SJCRH30 (cell line): ENCODE measurements at places on chromosomes 7 and 10. TPM values are rescaled to one million over a fixed set of nuclear protein-coding genes. Genes with fewer than 3 reads are reported as not detected.
A peak's percentile ranks its signal among the peaks of the same experiment; 100 is the strongest.

- no peak for DNase-seq
Observed at GRCh38 chr7:80705130-80705781, 66.8 kb downstream of the CD36 start.

NHLRC2 gene
- 22.1 and 28.6 TPM in 2 replicates for total RNA-seq

MEIG1 gene
- not detected in 2 replicates for total RNA-seq

- peak; percentile 36 for DNase-seq
Observed at GRCh38 chr10:63767138-63767801, 246.1 kb downstream of the REEP3 start.

DNA sequence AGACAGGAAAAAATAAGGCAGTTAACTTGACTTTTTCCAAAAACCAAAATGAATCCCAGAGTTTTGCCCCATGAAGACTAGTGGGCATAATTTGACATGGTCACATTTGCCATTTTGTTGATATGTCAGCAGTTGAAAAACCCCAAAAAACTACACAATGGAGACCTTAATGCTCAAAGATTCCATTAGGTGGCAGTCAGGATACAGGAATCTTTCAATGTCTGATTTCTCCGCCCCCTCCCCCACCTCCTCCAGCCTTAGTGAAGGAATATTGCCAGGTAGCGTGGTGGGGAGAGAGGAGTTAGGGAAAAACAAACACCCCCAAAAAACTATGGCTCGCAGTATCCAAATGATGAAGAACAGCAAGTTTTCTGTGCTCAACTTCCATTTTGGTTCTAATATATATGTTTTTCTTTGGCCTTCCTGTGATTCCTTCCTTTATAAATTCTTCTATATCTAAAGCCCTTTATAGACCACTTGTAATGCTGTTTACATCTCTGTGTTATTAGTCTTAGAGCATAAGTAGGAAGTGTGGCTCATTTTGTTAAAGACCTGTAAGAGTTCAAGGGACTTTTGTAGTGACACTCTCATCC, 6.7 kb upstream of the SMNDC1 start:
- DNase-seq: peak; percentile 55

- no peak for DNase-seq
Observed at GRCh38 chr7:155003092-155003375, at the start of gene PAXIP1. PAXIP1 (minus strand) TSS chr7:155003124; CDS start chr7:155002929, 195 bp downstream.

- DNase-seq: peak; percentile 95
Observed at GRCh38 chr10:79403441-79404230, 41.8 kb downstream of the ZCCHC24 start.

GRCh38 chr7:39894904-39895303, 55.2 kb upstream of the CDK13 start:
- DNase-seq: no peak

- no peak for DNase-seq
Observed at GRCh38 chr7:150401861-150402631, 22.9 kb downstream of the ZNF775 start.

RBM20 gene
- 11.1 and 12.4 TPM in 2 replicates for total RNA-seq

OR2A7 gene
- total RNA-seq: not detected in 2 replicates

GRCh38 chr10:90857635-90858460, at the start of gene HTR7:
HTR7 (minus strand) TSS chr10:90858039; CDS start chr10:90857671, 368 bp downstream.
- peak; percentile 32 for DNase-seq

CALD1 gene
- 102 and 113 TPM in 2 replicates for total RNA-seq

GRCh38 chr7:142556740-142557139, 192.5 kb upstream of the PRSS1 start:
- peak; percentile 60 for DNase-seq

SFRP4 gene
- total RNA-seq: 4.4 and 5.6 TPM in 2 replicates

DNA sequence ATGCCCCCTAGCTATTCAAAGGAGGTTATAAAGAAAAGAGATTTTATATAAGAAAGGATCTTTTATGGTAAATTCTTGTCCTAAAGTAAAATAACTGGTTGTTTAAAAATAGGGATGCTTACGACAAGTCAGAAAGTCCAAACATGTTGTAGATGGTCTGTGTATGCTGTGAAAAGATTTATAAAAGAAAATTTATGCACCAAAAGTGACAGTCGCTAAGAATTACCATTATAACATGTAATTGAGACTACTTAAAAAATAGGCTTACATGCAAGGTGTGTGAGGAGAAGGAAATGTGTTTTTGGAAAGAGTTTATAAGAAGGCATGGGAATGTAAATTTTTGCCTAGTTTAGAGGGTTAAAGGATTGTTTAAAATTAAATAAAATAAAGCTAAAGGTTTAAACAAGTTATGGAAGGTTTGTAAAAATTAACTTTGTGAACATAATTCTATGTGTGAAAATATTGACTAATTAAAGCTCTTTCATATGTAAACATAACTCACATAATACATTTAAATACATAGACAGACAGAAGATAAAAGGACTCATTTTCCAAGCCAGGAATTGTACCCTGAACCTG, 118.5 kb downstream of the LYZL1 start:
- no peak for DNase-seq

- DNase-seq: no peak
Observed at GRCh38 chr10:78513330-78513729, 479.7 kb downstream of the RPS24 start.

DNA sequence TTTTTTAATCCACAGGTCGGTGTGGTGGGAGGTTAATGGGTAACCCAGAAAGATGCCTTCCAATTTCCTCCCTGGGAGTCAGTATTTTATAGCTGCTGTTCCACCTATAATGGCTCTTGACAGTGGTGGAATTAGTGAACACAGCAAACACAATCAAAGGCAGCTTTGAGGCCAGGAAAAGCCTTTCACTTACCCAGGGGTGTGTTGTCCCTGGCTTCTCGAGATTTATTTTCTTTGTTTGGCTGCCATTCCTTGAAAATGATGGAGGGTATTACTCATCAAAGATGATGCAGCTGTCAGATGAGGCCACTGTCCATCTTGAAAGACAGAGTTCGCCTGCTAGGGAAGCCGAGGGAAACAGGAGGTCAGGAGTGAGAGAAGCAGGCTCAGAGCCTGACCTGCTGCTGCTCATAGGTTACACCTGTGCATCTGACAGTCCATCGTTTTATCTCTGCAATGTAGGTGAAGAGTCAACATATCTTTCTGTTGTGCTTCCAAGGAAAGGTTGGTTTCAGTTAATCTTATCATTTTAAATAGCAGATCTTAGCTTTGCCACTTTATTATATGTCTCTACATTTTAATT, 221.6 kb downstream of the XPNPEP1 start:
- no peak for DNase-seq

DNA sequence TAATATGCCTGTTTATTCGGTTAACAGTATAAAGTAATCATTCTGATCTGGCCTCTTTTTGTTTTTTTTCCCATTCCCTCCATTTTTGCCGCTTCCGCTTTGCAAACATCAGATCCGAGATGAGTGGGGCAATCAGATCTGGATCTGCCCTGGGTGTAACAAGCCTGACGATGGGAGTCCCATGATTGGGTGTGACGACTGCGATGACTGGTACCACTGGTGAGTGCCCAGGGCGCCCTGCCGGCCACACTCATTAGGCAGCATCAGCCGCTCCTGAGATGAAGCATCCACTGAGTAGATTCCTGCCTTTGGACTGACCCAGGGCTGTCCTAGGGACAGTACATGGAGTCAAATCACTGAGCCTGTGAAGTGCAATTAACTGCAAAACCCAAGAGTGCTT, 40.9 kb upstream of the GATA3 start:
- DNase-seq: no peak

DNA sequence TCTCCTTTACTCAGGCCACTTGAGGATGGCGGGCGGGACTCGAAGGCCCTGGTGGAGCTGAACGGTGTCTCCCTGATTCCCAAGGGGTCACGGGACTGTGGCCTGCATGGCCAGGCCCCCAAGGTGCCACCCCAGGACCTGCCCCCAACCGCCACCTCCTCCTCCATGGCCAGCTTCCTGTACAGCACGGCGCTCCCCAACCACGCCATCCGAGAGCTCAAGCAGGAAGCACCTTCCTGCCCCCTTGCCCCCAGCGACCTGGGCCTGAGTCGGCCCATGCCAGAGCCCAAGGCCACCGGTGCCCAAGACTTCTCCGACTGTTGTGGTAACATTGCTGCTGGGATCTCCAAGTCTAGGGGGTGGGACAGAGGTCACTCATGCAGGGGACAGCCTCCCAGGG, 65.7 kb downstream of the GTF2IRD1 start:
- no peak for DNase-seq

ALOX5 gene
- not detected in 2 replicates for total RNA-seq

DNA sequence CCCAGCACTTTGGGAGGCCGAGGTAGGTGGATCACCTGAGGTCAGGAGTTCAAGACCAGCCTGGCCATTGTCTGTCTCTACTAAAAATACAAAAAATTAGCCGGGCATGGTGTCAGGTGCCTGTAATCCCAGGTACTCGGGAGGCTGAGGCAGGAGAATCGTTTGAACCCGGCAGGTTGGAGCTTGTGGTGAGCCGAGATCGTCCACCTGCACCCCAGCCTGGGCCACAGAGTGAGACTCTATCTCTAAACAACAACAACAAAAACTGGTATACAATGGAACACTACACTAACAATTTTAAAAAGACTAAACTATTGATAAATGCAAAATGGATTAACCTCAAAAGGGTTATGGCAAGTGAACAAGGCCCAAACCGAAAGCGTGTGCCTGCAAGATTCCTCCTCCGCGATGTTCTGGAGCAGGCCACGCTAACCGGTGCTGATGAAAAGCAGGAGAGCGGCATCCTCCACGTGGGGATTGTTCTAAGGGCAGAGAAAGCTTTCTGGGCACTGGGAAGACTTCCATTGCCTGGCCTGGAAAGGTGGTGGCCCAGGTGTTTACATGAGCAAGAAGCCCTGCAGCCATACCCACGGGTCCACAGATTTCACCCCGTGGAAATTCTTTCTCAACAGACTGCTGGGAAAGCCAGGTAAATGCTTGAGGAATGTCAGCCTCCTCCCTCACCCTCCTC, 53.8 kb downstream of the PDGFA start:
- no peak for DNase-seq

C10orf143 gene
- total RNA-seq: 0.18 and 0.46 TPM in 2 replicates

LRIT2 gene
- total RNA-seq: not detected in 2 replicates

GRCh38 chr7:33673029-33673700, 232.2 kb upstream of the BMPER start:
- no peak for DNase-seq
